ENCODE measurements at places on chromosomes 2 and 18.

DNA sequence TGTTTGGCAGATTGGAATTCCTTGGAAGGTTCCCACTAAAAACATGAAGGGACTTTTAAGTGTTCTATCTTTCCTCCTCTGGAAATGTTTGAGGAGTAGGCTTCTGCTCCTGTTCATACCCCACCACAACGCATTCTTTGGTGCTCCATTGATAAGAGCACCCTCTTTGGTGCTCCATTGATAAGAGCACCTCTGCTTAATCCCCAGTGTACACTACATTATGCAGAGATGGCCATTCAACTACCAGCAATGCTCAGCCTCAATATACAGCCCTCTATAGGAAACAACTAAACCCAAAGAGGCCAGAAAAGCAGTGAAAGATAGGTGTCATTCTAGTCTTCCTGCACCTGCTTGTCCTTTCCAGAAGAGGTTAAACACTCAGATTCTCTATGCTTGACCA lies 1.8 kb upstream of the CHAC2 start:
- no peak for DNase-seq

DNA sequence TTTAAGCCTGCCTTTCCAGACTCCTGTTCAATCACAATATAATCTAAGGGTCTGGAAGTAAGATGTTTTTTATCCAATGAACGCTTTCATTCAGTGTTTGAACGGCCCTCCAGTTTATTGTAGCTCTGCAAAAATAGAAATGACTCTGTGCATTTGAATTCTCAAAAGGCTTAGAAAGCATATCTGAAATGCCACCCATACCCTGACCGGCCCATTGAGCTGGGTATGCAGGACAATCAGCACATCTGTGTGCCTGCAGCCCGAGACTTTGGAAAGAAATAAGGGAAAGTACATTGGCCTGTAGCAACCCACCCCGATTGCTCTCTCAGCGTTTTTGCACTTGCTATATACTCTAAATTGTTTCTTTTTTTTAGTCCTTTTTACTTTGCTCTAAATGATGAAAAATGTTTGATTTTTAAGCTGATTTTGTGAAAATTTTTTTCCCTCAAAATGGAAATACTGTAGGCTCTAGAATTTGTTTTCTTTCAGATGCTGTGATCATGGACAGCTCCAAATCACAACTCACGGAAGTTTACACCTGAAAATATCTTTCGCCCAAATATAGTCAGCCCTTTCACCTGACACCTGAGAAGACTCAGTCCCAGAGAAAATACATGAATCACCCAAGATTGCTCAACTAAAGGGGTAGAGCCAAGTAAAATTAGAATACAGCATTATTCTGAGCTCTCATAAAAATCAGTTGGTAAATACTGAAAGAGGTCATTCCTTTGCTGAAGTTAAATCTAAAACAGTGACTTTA lies 194.5 kb upstream of the SIX3 start:
- peak; percentile 27 for DNase-seq

DNA sequence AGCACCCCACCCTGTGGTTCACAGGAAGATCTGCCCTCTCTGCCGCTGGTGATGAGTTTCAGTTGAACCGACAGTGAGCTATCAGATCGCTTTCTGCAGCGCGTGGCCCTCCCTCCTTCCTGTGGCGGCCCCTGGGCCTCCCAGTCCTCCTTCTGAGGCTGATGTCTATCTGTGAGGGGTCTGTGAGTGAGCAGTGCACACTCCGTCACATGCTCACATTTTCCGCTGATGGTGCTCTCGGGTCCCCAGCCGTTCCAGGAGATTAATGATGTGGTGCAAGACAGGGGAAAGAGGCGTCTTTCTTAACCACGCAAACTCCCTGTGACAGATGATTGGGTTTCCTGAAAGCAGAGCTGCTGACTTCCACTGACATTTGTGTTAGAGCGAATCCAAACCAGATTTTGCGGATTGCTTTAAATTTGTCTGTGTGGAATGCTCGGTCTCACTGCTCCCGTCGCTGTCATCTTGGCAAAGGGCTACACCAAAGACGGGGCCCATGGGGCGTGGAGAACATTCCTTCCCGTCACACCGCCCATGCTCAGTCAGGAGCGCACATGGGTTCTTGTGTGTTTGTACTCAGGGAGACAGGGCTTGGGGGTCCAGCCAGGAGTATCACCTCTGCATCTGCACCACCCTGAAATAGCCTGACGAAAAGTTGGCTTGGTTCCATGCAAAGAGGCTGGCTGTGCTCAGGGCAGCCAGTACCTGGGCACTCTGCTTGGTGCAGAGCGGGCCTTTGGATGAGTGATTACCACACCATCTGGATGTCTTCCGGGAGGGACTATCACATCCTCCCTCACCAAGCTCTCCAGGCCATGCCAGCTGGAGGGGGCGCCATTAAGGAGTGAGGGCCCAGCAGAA lies 154.7 kb upstream of the HS6ST1 start:
- no peak for DNase-seq

DNA sequence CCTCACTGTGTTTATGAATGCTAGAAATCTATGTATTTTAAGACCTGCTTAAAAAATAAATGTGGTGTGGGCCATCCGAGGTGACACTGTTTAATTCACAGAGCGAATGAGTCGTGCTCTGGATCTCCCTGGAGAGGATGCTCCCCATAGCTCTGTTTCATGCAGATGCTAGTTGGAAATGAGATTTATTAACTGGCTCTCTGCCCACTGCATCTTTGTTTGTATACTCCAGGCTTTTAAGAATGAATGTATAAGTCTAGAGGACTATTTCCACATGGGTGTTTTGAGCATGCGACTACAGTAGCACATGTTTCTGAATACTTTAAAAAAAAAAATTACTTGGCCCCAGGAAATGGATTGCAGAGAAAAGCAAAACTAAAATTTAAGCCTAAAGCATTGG lies 3.9 kb downstream of the MAPRE2 start:
- DNase-seq = no peak

DNA sequence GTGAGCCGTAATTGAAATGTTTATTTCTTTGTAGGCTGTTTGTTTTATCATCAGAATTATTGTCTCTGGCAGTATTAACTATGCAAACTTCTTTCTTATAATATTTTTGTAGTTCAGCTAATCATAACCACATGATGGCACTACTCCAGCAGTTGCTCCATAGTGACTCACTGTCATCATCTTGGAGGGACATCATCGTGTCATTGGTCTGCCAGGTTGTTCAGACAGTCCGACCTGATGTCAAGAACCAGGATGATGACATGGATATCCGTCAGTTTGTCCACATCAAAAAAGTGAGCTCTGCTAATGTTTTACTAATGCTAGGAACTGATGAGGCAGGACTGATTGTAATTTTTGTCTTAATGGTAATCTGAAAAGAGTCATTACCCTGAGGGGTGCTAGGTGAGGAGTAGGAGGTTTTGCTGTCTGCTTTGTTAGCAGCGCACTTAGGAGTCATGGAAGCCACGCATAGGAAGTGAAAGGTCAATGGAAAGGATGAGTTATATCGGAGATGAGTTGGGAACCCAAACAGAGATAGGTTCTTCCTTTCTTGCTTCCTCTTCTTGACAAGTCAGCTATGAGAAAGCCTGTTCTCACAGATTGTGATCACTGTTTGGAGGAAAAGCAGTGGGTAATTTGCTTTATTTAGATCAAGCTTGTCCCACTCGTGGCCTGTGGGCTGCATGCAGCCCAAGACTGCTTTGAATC lies 49.2 kb downstream of the PIKFYVE start:
- DNase-seq = no peak

GRCh38 chr2:232728785-232729184 lies 31.7 kb downstream of the GIGYF2 start:
- no peak for DNase-seq

DNA sequence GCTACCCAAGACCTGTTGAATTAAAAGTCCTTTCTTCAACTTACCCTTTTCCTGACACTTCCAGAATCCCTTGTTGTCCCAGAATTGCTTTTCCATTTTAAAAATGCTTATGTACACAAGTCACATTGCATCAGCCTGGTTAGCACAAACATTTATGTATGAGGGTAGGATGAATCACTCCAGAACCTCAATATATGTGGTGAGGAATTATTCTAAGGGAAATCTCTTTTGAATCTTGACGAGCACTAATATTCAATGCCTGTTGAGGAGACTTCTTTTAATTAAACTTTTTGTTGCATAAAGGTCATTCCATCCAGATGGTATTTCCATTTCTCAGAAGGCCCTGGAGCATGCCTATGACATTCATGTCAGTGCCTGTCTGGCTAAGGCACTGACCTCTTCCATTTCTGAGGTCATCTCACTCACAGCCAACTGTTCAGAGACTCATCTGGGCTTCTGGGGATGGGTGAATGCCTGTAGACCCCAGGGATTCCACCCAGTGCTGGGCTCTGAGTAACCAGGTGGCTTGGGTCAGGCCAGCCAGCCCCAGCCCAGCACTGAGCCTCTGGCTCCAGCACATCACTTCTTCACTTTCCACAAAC lies 28.2 kb downstream of the ACMSD start:
- DNase-seq = no peak

DNA sequence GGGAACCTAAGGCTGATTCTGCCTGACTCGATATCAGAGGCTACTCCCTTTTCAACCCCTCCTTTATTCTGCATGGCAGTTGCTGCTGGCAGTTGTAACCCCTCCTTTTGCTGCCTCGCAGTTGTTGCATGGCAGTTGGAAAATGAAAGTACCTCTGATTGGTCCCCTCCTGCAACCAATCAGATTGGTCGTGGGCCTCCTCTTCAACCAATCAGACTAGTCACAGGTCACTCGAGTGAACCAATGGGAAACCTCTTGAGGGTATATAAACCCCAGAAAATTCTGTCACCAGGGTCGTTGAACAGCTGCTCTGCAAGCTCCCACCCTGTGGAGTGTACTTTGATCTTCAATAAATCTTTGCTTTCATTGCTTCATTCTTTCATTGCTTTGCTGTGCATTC lies 294.3 kb upstream of the SLC8A1 start:
- DNase-seq = no peak

GRCh38 chr2:178194600-178195389 lies 483 bp downstream of the OSBPL6 start:
- no peak for DNase-seq

GRCh38 chr2:7557376-7557775 lies 640.2 kb downstream of the RNF144A start:
- no peak for DNase-seq

DNA sequence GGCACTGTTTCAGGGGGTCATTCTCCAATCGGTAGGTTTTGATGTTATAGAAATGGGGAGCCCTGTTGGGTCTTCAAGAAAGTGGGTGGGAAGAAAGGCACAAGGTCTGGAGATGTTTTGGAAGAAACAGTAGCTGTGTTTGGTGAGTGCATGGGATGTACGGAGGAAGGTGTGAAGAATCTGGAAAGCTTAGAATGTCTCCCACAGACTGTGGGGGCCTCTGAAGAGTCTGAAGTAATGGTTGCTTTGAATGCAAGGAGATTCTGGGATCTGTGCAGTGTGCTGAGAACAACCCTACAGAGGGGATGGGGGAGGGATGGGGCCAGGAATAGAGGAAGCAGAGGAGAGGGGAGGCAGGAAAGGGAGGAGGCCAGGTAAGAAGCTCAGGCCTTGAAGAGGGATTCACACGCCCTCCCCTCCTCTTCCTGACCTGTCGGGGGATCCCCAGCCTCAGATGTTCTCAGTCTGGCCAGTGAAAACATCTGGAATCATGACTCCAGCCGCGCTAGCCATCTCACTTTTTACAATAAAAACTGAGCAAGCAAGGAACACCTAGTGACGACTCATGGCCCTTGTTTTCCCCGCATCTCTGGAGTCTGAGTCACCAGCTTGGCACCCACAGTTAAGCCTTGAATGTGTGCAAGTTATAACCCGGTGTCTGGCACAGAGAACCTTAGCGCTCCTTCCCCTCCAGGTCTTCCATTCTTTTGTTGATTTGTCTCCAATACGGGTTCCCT lies 74.2 kb downstream of the SH3BP4 start:
- no peak for DNase-seq

- DNase-seq = no peak
Measured at GRCh38 chr2:124535816-124536215, 510.7 kb downstream of the CNTNAP5 start.

GRCh38 chr2:229825476-229825875 lies 96.3 kb downstream of the TRIP12 start:
- DNase-seq = no peak

GRCh38 chr2:67041051-67041450 lies 356.1 kb upstream of the ETAA1 start:
- no peak for DNase-seq

GRCh38 chr2:168495524-168495923 lies 39.5 kb downstream of the CERS6 start:
- DNase-seq = no peak

DNA sequence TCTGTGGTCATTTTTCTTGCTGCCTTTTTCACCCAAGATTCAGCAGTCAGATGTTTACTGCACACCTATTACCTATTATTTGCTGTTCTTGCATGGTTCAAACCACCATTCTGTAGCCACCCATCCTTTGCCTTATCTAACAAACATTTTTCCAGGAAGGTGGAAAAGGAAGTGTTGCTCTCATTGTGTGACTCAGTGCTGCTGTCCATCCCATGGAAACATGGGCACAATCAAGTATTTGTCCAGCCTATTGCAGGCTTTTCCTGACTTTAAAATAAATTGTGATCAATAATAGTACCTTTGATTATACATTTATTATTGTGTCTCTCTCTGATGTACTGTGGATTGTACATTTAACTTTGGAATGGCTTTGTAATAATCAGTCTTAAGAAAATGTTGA lies 53.2 kb downstream of the USP14 start:
- no peak for DNase-seq

Data from LNCaP clone FGC (cell line).